ENCODE measurements at places on chromosomes 6 and 20.

- DNase-seq = no peak
Measured at GRCh38 chr20:62900692-62901584, 25.4 kb downstream of the DIDO1 start.

DNA sequence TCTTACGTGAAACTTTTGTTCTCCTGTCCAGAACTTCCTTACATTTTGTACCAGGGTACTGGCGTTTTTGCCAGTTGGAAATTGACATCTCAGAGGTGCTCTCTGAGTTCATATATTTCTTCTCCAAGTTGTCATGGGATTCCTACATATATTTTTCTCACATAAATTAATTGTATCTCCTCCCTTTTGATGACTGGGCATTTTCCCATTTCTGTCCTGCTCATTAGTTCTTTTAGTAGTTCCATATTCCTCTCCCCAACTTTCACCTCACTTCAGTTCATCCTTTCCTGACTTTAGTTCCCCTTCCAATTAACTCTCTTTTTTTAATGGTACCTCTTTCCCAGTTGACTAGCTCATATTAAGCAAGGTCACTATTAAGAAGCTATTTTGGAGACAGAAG lies 10.8 kb downstream of the ZKSCAN8 start:
- no peak for DNase-seq

GRCh38 chr6:105372849-105373182 lies 30.1 kb downstream of the PREP start:
- no peak for DNase-seq

- no peak for DNase-seq
Measured at GRCh38 chr6:39057251-39058155, 8.9 kb downstream of the GLP1R start.

- DNase-seq = no peak
Measured at GRCh38 chr20:12660918-12661317, 347.9 kb upstream of the SPTLC3 start.

GRCh38 chr6:29961966-29962365 lies 19.6 kb downstream of the HLA-A start:
- no peak for DNase-seq

DNA sequence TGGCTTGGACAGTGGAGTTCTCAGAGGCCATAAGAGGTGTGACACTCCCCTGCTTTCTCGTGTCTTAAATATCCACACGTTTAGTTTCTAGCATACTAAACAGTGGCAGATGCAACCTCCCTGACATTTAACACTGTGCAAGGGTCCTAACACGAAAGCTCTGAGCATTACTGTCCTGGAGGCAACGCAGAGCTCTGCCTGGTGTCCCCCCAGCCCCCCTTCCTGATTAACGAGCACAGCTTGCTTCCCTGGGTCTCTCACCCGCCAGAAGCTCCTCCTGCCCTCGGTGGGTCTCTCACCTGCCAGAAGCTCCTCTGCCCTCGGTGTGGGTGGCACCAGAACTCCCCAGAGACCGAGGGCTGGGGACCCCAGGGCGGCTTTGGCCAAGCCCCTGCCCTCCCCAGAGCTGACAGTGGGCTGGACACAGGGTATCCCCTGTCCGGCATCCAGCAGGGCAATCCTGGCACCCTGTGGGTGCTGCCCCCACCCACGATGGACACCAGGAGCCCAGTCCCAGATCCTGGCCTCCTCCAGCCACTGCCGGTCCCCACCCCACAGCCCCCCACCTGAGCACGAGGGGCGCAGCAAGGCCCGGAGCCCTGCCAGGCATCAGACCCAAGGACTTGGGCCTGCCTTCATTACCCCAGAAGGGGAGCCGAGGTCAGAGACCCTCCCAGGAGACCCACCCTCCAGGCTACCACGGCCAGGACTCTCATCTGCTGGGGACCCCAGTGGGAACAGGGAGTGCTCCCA lies 12.4 kb upstream of the KCNQ2 start:
- no peak for DNase-seq

DNA sequence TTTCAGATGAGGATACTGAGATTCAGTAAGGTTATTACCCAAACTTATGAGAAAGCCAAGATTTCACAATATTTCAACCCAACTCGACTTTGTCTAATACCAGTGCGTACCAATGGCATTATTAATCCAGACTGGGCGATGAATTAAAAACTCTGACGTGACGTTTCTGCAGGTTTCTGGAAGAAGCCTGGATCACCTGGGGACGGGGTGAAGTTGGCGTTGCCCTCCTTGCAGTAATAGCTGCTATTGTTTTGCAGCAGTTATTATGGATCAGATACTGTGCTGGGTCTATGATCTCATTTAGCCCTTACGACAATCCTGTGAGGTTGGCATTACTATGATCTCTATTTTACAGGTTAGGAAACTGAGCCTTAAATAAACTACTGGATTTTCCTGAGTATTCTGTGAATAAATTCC lies 569 bp upstream of the CDC5L start:
- no peak for DNase-seq

DNA sequence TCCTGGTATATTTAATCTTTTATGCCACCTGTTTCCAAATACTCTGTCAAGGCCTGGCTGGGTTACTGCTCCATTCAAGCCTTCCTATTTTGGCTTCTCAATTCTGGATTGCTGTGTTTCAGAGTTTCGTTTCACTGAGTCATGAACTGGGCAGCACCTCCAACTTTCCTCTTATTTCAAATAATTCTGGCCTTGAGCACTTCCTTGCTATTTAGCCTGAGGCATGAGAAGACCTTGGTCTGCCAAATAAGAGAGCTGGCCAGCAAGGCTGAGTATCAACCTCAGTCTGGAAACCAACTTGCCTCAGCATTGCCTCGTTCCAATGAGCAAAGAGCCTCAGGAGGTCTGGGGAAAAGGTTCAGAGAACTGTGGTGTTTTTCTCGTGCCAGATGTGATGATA lies 66.6 kb downstream of the TNFAIP3 start:
- no peak for DNase-seq

- DNase-seq = no peak
Measured at GRCh38 chr6:106287215-106287614, 38.3 kb downstream of the ATG5 start.

DNA sequence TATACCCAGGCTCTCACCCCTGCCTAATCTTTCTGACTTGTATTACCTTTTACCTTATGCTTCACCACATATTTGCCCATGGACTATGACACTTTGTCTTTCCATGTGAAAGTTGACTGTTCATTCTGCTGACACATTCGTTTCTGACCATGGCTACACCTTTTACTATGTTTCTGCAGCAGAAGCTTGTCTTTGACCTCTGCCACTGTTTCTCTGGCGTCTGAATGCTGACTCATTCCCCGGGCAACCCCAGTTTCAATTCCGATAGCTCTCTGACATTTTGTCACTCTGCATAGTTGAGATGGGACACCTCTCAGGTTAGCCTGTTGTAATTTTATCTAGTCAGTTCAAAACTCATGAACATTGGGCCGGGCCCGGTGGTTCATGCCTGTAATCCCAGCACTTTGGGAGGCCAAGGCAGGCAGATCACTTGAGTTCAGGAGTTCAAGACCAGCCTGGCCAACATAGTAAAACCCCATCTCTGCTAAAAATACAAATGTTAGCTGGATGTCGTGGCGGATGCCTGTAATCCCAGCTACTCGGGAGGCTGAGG lies 50.7 kb downstream of the SLC26A8 start:
- no peak for DNase-seq

DNA sequence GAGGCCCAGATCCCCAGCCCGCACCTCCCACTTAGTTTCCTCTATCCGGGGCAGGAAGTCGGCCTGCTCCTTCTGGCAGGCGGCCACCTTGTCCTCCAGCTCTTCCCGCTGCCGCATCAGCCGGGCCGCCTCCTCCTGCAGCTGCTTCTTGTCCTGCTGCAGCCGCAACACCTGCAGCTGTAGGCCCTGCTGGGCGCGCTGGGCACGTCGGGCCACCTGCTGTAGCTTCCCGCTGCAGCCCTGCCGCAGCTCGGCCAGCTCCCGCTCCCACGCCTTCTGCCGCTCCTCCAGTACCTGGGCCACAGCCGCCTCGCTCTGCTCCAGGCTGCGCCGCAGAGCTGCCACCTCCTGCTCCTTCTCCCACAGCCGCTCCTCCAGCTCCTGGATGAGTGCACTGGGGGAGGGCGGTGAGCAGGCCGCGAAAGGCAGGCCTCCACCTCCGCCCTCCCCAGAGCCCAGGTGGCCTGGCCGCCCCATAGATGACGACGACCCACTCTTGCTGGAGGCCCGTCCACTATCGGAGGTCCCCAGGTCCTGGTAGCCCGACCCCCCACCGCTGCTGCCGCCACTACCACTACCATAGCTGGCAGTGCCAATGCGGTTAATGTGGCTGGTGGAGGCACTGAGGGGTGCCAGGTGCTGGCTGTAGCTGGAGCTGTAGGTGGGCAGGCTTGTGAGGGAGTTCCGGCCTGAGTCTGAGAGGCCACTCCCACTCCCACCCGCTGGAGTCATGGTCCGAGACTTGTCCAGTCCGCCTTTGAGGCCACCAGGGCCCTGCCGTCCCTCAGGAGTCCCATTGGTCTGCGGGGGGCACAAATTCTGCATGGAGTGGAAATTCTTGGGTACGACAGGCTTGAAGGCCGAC lies 6.0 kb upstream of the FASTKD5 start:
- DNase-seq = no peak

DNA sequence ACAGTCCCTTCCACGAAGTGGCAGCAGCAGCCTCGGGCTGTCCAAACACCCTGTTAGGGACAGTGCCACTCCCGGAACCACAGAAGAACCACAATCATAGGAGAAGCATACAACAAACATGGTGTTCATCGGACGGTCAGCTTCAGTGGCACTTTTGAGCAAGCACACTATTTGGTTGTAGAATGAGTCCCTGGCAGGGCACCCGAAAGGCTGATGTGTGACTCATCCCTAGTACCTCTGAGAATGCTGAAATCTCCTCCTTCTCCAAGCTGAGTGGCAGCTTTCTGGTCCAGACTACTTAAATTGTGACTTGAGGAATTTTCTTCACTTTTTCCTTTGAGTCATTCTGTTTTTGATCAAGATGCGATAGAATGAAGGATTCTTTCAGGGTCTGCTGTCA lies 282.5 kb downstream of the ESR1 start:
- DNase-seq = no peak

DNA sequence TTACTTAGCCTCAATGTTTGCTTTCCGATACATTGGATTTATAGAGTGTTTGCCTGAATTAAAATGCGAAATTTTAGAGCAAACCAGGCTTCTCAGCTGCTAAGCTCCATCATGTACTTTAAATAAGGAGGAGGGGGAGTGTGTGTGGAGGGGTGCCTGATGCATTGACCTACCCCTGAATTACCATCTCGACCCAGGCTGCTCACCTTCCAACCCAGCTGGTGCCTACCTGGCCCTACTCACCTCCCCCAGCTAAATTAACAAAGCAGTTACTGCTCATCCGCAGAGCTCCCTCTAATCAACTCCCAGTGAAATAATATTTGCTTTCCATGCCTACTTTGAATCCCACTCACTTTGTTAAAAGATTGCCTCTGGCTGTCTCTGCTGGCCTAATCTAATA lies 544.5 kb downstream of the MAFB start:
- no peak for DNase-seq

GRCh38 chr6:112525749-112526148 lies 178.6 kb downstream of the RFPL4B start:
- no peak for DNase-seq

- no peak for DNase-seq
Measured at GRCh38 chr20:62766071-62766450, 30.2 kb upstream of the MRGBP start.

- DNase-seq = no peak
Measured at GRCh38 chr6:142210606-142211005, 63.5 kb downstream of the VTA1 start.

DNA sequence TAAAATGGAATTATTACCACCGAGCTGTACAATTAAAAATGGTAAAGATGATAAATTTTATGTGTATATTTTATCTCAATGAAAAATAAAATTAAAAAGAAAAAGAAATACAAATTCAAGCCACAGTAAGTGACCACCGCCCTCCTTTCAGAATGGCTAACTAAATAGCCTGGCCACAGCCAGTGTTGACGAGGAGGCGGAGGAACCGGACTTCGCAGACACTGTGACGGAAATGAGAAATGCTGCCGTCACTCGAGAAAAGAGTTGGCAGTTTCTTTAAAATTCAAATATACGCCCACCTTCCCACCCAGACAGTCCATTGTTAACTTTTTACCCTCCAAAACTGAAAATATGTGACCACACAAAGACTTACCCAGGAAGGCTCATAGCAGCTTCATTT lies 50.0 kb downstream of the FOXF2 start:
- no peak for DNase-seq

DNA sequence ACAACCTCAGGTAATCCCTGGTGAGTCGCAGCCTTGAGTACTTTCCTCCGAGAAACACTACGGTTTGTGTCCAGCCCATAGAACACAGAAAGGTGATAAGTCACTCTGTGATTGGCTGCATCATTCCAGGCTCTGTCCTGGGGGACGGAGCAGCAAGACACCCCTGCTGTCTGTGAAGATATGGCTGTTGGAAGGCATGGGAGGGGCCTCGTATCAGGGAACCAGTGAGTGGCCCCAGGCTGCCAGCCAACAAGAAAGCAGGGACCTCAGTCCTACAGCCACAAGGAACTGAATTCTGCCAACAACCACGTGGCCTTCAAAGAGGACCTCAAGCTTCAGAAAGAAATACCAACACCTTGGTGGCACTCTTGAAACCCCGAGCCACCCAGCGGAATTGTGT lies 6.4 kb upstream of the EEF1A2 start:
- no peak for DNase-seq

GRCh38 chr6:56055081-56055704 lies 179.8 kb upstream of the BMP5 start:
- DNase-seq = no peak

DNA sequence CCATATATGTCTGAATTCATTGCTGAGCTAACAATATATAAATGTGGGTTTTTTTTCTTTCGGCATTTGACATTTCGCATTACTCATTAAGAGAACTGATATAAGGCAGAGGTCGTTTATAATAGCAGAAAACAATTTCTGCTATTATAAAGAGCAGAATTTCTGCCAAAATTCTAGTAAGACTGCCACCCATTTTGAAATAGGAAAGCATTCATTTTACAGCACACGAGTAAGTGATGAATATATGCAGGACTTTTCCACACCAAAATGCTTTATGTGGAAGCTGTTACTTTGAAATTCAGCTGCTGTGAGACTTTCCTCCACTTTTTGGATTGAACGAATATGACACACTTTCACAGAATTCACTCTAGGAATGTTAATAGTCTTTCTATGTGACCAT lies 610.9 kb upstream of the MAN1A1 start:
- no peak for DNase-seq

DNA sequence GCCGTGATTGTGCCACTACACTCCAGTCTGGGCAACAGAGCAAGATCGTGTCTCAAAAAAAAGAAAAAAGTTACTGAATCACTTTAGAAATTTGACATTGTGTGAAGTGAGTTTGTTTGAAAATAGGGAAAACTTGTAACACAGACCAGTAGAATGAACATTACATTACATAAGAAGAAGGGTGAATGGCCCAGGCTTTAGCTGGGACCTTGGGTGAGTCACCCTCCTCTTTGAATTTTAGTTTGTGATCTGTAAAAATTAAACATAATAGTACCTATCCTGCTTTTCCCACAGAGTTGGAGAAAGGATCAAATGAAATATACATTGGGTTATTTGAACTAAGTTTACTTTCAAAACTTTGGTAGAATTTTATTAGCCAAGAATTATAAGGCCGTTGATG lies 56.3 kb downstream of the KCNS1 start:
- no peak for DNase-seq

Measured in CD4-positive, alpha-beta T cell treated with Interleukin-2 at 100 ng/mL for 4 hours (primary cell).